ENCODE measurements at places on chromosomes 3 and 15.

GRCh38 chr3:172239218-172239790 lies 199.9 kb downstream of the FNDC3B start:
- DNase-seq = no peak

- no peak for DNase-seq
Measured at GRCh38 chr3:41148478-41148877, 50.8 kb upstream of the CTNNB1 start.

GRCh38 chr3:134374791-134375581 lies 739 bp upstream of the AMOTL2 start:
- no peak for DNase-seq

DNA sequence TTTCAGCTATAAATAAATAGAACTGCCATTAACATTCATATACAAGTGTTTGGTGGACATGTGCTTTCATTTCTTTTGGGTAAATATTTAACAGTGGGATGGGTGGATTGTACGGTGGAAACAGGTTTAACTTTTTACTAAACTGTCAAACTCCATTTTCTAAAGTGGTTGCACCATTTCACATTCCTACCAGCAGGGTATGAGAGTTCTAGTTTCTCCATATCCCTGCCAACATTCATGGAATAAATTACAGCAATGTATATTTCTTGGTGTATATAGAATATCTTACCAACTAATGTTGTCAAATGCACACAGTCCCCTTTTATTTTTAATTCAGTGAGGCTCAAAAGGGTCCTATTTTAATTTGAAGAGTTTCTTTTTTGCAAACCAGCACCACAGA lies 71.3 kb upstream of the CTXND1 start:
- DNase-seq = no peak

GRCh38 chr3:174955513-174956016 lies 96.4 kb downstream of the NAALADL2 start:
- no peak for DNase-seq

DNA sequence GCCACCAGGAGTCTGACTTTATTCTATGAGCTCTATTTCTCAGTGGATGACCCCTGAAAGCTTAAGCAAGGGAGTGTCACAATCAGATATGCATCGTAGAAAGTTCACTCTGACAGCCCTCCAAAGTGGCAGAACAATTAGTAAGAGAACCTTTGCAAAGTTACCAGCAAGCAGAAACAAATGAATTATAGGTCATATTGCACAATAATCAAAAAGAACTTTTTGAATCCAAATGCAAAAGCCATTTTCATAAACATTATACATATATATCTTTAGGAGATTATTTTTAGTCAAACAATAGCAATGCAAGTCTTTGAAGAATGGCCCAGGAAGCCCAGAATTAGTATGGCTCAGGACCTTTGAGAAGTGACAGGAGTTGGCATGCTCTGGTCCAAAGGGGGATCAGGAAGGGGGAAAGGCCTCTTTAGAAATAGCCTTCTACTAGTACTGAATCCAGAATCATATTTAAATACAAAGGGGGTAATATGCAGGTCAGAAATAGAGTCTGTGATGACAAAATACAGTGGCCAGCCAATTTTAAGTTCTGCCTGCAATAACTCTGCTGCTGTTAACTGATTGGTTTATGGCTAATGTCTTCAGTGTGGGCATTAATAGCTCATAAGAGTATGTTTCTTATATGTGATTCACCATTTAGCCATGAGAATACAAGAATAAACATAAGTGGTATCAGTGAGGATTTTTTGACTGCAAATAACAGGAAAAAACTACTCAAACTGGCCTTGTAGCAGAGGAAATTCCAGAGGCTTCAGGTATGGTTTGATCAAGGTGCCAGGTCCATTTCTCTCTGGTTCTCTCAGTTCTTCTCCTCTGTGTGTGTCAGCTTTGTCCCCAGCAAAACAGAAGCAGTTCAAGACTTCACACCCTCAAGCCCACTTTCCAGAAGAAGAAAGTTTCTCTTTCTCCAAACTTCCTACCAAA lies 17.0 kb upstream of the ITGB5 start:
- no peak for DNase-seq

- no peak for DNase-seq
Measured at GRCh38 chr15:61038910-61039309, 190.2 kb downstream of the RORA start.

DNA sequence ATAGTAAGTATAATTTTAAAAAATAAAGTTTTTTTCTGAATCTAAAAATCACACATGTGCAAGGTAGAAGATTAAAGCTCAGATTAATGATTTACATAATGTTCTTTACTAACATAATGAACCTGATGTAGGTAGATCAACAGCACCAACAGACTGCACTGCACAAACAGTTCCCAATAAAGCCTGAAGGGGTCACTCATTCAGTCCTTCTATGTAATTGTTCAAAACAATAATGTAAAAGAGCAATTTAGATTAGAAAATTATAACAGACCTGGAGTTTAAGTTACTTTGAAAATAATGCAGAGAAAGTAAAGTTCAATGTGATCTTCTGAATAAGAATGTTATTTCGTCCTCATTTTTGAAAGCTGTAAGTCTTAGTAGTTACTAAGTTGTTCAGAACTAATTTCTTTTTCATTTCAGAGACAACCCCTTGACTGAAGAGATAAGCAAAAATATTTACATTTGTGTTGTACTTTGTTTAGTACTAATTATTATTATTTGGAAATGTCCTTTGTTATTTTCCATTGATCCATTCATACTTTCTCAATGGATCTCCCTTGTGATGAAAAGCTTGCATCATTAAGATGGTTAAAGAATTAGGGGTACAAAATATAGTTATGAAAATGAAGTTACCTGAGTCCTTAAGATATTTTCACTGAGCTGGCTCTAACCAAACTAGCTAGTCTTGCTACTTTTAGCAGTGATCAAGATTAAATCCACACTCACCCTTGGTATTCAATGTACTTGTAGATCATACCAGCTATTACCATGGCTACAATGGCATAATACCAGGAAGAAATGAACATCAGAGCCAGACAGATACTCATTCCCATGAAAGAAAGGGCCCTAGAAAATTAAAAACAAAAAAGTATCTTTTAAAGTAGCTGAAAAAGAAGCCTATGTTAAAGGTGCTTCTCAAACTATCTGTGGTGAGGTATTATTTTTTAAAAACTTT lies 16.8 kb downstream of the EMC4 start:
- DNase-seq = no peak

- DNase-seq = no peak
Measured at GRCh38 chr3:9238721-9239295, 10.6 kb downstream of the SRGAP3 start.

DNA sequence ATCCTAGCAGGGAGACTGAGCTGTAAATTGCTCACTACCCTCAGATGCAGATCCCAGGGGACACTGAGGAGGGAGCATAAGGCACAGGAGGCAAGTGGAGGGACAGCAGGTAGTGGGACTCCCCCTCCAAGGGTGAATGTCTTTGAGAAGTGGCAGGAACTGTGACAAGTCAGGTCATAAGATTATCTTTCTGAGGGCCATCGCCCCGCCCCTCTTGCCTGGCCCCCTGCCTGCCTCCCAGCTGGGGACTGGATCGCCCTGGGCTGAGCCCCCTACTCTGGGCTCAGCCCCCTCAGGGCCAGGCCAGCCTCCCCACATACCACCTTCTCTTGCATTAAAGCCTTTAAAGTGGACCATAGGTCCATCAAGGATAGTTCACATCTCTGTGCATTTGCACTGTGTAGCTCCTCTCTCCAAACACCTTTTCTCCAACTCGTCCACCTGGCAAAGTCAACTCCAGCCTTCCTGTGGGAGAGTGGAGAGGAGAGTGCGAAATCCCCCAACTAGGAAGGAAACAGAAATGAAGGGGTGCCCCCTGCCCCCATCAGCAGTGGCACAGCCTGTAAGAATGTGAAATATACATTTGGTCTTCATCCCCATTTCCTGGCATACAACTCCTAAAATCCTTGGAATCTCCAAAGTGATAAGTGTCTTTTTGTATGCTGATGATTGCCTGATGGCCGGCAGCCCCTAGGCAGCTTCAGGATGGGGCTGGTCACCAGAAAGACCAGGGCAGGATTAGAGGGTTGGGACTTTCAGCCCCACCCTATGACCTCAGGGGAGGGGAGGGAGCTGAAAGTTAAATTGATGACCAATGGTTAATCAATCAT lies 14.7 kb downstream of the PIF1 start:
- DNase-seq = no peak

DNA sequence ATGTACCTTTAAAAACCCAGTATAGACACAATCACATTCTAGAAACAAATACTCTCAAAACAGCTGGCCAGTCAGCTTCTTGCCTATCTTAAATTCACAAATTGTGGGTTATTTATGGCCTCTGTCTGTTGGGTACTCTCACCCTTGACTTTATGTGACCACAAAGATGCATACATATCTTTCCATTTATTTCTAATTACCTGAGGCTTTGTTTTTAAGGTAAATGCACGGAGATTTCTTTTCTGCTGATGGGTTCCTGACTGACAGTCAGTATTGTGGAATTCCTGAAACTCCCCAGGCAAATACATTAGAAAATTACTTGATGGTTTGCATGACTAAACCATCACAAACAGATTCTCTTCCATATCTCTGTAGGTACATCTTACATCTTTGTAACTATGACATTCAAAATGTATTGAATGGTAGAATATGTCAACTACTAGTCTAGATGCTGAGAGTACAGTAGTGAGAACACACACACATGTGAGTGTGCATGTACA lies 107.7 kb downstream of the EDEM1 start:
- no peak for DNase-seq

DNA sequence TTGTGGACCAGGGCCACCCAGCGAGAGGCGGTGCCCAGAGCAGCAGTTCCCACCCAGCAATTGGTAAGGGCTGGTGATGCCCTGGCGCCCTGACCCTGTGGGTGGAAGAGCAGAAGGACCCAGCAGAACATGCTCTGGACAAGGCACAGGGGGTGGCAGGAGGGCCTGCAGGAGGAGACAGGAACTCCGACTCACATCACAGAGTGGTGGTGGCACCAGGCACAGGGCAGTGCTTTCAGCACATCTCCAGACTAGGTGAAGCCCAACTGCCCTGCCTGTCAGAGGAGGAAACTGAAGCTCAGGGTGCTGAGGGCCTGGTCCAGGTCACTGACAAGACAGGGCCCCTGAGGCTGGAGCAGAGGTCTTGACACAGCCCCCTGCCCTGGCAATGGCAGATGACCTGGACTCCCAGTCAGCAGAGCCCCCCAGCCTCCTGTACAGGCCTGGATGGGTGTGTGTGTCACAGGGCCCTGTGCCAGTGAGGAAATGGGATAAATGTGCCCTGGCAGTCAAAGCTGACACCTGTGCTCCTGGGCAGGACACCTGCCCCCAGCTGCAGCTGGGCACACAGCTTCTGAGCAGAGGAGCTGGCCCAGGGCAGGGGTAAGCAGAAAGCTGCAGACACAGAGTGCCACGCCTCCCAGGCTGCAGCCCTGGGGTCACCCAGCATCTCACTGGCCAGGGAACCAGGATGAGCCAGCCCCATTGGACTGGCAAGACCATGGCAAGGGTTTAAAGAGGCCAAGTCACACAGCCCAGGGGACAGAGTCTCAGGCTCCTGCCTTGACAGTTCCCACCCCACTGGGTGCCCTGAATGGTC lies 11.4 kb downstream of the KLF15 start:
- no peak for DNase-seq

GRCh38 chr3:71862371-71863140 lies 77.6 kb upstream of the PROK2 start:
- DNase-seq = no peak

DNA sequence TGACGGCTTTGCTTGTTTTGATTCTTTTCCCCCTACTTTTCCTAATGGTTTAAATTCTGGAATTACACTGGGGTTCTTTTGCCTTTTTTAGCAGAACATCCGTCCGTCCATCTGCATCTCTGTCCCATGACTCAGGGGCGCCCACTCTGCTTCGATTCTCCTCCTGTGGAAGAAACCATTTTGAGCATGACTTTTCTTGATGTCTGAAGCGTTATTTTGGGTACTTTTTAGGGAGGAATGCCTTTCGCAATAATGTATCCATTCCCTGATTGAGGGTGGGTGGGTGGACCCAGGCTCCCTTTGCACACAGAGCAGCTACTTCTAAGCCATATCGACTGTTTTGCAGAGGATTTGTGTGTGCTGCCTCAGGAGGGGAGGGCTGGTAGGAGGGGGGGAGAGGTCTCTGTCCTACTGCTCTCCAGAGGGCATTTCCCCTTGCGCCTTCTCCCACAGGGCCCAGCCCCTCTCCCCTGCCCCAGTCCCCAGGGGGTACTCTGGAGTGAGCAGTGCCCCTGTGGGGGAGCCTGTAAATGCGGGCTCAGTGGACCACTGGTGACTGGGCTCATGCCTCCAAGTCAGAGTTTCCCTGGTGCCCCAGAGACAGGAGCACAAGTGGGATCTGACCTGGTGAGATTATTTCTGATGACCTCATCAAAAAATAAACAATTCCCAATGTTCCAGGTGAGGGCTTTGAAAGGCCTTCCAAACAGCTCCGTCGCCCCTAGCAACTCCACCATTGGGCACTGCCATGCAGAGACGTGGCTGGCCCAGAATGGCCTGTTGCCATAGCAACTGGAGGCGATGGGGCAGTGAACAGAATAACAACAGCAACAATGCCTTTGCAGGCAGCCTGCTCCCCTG lies 19.5 kb upstream of the BSN start:
- DNase-seq = no peak

GRCh38 chr3:18424213-18424728 lies 868 bp downstream of the SATB1 start:
- no peak for DNase-seq

All from stimulated activated CD4-positive, alpha-beta T cell treated with anti-CD3 and anti-CD28 coated beads, Interleukin-12 subunit alpha, Interleukin-12 subunit beta, amount 100 ng/mL, for 48 hours (primary cell).